NCI-H1092 (cell line): ENCODE measurements at places on chromosomes 4 and X.

DNA sequence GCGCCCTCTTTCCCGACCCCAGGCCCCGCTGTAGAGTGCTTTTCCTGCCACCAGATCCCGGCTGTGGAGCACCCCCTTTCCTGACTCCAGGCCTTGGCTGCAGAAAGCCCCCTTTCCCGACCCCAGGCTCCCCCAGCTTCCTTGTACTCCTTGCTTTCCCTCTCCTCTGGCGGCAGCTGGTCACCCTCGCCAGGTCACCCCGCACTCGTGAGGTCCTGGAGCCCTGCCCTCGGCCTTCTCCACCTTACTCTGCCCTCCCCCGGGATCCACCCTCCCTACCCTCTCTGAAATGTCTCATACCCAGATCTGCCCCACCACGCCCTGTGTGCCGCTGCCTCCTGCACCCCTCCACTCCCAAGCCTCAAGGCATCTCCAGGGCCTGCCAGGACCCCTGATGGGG is 25.0 kb upstream of the C4orf50 start:
- no peak for DNase-seq

DNA sequence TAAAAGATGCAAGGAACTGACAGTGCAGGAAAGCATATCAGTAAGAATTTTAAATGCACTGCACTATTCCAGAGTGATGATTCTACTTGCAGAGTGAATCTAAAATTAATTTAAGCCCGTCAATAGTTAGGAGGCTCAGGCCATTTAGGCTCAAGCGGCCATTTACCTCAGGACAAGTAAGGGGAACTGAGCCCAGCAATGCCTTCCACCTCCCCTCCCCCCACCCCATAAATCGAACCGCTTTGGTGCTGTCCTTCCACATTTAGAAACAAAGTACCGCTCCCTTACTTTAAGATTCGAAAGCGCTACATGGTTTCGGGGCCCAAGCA is 665 bp downstream of the RBM41 start:
- no peak for DNase-seq

- DNase-seq = no peak
These were observed 4.2 kb upstream of the HGFAC start for GRCh38 chr4:3437582-3437936.

DNA sequence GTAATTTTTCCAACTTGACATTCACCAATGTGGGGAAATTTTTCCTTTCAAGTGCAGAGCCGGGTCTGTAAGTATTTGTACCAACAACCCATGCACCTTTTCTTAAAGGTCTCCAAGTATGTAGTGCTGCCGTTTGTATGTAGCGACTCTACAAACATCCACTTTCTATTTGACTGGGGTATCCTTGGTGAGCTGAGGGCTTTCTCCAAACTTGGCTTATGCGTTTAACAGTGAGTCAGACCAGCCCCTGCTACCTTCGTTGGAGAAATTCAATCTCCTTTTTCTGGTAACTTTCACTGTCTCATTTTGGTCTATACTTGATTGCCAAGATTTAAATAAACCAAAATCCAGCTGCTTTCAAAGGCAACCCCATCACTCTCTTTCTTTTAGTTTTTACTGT is 34.9 kb downstream of the MGST2 start:
- DNase-seq = no peak

GRCh38 chr4:14700083-14700482 is 302.2 kb upstream of the CPEB2 start:
- DNase-seq = no peak
